Activated CD4-positive, alpha-beta T cell treated with anti-CD3 and anti-CD28 coated beads, Interleukin-2, amount 10 ng/mL, durations not matched to agents 7 days and 5 days (primary cell): ENCODE measurements at places on chromosomes 16 and 17.

DNA sequence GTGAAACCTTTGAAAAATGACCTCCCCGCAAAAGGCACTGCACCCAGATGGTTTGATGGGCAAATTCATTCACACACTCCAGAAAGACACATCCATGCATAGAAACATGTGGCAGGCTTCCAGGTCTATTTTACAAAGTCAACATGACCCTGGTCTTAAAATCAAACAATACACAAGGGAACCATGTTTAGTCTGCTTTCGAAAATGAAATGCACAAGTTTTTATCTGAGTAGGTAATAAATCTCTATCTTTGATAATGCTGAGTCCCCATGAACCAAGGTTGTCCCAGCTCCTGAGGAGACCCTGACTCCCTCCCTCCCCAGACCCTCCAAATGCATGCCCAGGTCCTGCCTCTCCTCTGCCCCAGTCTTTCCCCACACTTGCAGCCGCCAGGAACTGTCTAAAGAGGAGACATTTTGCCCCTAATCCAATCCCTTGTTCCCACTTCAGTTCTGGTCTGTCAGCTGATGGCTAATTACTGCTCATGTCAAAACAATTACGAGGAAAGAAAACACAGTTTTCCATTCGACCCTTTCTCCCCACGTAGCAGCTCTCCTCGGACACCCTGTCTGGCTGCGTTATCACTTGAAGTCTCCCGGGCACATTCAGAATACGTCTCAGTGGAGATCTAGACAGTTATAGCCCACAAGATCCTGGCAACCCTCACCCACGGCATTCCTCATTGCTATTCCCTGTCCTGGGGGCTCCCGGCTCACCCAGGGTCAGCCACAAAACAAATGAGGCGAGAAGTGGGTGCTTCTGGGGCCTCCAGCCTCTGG is 68.8 kb upstream of the RCVRN start:
- no peak for DNase-seq

GRCh38 chr16:9845661-9846361 is 336.4 kb downstream of the GRIN2A start:
- DNase-seq = no peak

DNA sequence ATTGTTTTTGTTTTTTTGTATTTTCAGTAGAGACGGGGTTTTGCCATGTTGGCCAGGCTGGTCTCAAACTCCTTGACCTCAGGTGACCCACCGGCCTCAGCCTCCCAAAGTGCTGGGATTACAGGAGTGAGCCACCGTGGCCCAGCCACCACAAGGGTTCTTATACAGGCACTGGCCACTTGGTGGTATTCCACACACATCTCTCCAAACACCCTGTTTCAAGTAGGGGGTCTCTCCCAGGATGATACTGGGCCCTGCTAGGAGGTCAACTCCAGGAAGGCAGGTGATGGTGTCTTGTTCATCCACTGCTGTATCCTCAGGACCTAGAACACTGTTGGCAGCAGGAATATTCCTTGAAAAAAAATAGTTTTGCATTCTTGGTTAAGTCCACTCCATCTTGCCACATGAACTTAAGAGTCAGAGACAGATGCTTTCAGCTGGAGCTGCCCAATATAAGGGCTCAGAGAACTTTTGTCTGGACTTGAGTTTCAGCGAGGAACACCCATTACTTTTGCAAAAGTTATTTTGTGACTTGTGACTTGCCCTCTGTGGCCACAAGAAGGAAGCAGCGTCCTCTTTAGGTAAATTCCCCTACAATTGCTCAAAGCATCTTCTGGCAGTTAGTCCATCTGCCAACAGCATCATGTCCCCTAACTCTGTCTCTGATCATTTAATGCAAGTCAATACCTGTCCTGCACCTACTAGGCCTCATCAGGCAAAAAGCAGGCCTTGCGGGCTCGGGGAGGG is 7.4 kb upstream of the EEF2K start:
- no peak for DNase-seq

DNA sequence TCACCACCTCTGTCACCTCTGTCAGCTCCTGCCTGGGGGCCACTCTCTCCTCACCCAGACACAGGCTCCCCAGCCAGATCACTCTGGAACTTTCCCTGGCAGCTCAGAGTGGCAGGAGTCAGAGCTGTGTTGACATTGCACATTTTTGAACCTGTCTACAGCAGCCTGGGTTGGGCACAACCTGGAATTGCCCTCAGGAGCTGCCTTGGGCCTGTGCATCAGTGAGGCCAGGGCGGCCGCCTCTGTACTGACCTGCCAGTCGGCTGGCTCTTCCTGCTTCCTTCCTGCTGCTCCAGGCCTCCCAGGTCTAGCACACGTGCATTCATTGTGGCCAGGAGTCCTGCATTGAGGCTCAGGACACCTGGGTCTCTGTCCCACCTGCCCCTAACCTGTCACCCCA is 14.2 kb upstream of the TMEM11 start:
- no peak for DNase-seq

DNA sequence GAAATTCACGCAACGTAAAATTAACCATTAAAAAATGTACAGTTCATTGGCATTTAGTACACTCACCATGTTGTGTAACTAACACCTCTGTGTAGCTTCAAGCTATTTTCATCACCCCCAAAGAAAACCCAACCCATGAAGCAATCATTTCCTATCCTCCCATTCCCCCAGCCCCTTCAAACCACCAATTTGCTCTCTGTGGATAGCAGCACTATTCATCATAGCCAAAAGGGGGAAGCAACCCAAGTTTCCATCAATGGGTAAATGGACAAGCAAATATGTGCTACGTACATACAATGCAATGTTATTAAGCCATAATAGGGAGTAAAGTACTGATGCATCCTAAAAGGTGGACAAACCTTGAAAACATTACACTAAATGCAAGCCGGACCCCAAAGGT is 10.9 kb upstream of the KRT222 start:
- DNase-seq = no peak

DNA sequence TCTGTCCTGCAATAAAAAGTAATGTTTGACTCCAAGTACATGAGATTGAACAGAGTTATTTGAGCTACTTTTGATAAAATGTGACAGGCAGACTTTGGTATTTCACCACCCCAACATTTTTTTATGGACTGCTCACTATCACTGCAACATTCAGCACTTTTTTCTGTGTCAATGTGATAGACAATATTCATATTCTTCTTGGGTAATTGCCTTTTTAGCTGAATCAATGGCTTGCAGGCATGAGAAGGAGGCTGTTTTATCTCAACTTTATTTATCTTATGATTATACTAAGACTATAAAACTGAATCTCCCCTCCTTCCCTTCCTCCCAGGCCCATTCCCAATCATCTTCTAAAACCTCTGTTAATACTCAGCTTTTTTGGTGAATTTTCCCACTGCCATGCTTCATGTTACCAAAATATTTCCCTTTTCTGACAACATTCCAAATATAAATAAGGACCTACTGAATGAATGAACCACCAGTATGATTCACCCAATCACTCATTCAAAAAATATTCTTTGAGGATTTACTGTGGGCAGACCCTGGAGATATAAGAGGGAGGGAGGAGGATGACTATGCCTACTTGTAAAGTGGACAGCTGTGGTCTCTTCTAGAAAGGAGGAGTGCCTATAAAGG is 67.6 kb downstream of the CDH13 start:
- no peak for DNase-seq

GRCh38 chr17:79951361-79952264 is 84.1 kb downstream of the TBC1D16 start:
- no peak for DNase-seq

DNA sequence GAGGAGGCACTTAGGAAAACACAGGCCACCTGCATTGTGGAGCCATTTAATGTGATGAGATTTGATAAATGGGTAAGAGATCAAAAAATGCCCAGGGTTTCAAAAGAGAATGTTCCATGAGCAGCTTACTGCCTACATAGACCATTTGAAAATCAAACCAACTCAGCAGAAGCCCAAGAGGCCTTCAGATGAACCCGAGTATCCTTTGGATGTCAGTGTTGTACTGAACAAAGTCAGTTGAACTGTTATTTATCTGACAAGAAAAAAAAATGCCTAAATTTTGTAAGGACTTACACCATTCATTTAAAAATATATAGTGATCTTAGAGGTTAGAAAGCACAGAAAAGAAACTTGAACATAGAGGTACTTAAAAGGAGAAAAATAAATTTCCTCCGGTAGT is 381.7 kb downstream of the ZFHX3 start:
- no peak for DNase-seq

DNA sequence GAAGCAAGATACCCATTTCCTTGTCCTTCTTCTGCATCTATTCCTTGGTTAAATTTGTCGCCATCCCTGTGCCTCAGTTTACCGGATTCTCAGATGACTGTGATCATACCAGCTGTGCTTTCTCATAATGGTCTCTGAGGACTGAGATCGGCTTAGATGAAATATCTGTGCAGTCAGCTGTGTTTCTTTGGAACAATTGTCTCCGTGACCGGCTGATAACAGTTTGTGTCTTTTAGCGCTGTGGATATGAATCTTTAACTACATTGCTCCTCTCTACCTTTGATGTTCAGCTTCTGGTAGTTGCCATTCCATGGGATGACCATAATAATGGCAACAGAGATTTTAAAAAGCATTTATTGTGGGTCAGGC is 473 bp downstream of the FTO start:
- no peak for DNase-seq

DNA sequence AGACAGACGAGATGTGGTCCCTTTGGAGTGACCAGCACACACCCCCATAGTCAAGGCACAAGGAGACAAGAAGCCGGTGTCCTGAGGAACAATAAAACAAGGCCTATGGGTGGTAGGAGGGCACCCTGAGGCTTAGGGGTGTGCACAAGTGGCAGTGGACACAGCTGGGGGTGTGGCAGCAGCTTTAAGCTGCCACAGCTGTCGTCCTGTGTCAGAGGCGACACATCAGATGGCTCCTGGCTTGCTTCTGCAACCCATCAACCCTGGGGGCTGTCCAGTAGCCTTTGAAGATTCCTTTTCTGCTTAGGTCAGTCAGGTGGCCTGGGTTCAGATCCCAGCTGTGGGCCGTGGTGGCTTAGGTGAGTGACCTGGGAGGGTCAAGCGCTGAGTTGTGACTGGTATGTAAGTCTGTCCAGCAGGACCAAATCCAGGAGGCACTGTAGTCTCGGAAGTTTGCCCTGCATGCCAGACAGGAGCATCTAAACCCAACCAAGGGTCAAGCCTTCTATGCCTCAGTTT is 15.8 kb downstream of the DRC3 start:
- no peak for DNase-seq

- no peak for DNase-seq
Observed at GRCh38 chr17:82835766-82836512, 3.9 kb downstream of the ZNF750 start.

DNA sequence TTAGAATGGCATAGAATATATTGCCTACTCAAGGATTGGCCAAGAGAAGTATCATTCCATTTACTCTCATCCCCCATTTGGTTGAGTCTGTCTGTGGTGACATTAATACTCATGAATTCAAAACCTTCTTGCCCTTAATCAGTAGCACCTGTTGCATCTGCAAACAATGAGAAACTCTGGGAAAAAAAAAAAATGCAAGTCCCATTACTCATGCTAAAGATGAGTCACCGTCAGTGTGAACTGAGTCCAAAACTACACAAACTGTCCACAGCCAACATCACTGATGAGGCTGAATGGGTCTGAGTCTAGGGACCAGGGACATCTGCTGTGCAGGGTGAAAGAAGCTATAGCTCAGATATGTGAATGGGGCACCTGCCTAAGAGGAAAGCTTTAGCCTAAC is 96.9 kb upstream of the ADAMTS18 start:
- no peak for DNase-seq

GRCh38 chr17:44887971-44888954 is 11.0 kb downstream of the EFTUD2 start:
- DNase-seq = peak; percentile 15

GRCh38 chr17:77425791-77426641 is 285.2 kb downstream of the SEC14L1 start:
- peak; percentile 48 for DNase-seq

DNA sequence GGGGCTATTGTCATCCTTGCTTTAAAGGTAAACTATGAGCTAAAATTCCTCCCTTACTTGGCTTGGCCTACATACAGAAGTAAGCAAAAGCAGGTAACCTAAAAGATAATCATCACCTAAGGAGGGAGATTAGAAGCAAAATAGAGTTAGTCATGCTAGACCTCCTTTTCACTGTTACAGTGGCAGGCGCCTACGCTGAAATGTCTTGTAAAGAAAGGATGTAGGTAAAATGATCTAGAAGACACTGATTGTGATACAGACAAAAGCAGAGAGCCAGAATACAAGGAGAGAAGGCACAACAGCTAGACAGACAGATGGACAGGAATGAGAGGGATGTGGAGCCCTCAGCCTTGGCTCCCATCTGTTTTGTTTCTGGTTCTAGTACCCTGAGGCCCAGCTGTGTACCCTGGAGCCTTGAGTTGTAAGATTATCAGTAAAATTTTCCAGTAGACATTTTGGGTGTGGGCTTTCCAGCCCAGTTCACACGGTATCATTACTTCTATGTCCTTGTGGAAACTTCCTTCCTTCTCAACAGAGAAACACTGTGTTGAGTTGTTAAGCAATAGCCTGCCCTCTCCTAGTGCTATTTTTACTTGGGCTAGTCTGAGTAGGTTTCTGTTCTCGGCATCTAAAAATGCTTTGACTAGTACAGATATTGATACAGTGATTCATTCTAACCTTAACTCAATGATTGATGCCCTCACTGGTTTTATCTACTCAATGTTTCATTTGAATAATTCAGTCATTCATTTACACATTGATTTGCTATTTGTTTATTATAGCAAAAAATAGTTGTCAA is 7.7 kb upstream of the C16orf78 start:
- no peak for DNase-seq

DNA sequence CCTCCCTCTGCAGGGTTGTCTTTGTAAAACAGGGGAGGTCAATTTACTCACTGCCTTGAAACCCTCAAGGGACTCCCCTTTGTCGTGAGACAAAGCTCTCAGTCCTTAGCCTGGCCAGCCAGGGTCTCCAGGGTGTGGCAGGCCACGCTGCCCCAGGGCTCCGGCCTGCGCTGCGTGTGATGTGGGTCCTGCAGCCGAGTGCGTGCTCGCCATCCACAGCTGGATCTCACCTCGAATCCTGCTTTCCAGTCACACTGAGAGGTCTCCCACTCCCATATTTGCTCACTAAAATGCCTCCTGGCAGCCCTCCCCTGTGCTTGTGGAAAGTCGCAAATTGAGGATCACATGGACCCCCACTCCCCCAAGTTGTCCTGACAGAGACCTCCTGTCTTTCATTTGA is 10.0 kb upstream of the CLEC18C start:
- peak; percentile 5 for DNase-seq

DNA sequence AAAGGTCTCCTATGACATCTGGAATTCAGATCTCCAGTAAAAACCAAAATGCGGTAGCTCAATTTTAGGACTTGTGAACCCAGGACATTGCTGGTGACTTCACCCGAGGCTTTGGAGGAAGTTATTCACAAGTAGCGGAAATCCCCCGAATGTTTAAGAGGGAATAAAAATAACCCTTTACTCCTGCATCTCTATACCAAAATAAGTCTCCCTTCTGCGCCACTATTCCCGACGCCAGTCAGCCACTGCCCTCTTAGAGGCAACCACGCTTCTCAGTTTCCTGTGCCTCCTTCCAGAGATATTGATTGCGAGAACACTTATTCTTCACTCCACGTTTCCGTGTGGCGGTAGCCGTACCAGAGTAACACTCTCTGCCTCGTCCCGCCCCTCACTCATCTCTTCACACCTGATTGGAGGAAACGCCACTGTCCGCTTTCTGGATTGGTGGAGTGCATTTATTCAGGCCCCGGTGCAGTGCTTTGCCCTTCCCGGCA is 27.4 kb downstream of the EMP2 start:
- DNase-seq = peak; percentile 48

- peak; percentile 61 for DNase-seq
Observed at GRCh38 chr16:2532494-2533141, 1.4 kb upstream of the CEMP1 start.

- no peak for DNase-seq
Observed at GRCh38 chr17:5785338-5785737, 201.0 kb upstream of the NLRP1 start.
